Renal cortical epithelial cell (primary cell): ENCODE measurements at places on chromosomes 2 and 18. TPM values are rescaled to one million over a fixed set of nuclear protein-coding genes. Genes with fewer than 3 reads are reported as not detected.

CTAGE1 gene
- under 0.01 TPM in 1 of 2 replicates, not detected in the other for total RNA-seq

MYCN gene
- not detected in 2 replicates for total RNA-seq

DLGAP1 gene
- total RNA-seq: 1.7 and 7.2 TPM in 2 replicates

PLEKHH2 gene
- total RNA-seq: 7.8 and 19.1 TPM in 2 replicates

SCYGR4 gene
- not detected in 2 replicates for total RNA-seq

SLC4A3 gene
- total RNA-seq: 3.5 and 10.1 TPM in 2 replicates

STARD6 gene
- total RNA-seq: 0.15 and 0.69 TPM in 2 replicates

ASB18 gene
- not detected in 2 replicates for total RNA-seq

KIAA2012 gene
- not detected in 2 replicates for total RNA-seq

FAM124B gene
- 0.25 and 0.35 TPM in 2 replicates for total RNA-seq

GKN2 gene
- total RNA-seq: not detected in 2 replicates

GDF7 gene
- 0.69 and 3.2 TPM in 2 replicates for total RNA-seq

GRCh38 chr18:56388571-56388970, 249.8 kb downstream of the TXNL1 start:
- DNase-seq: peak; percentile 11

DNA sequence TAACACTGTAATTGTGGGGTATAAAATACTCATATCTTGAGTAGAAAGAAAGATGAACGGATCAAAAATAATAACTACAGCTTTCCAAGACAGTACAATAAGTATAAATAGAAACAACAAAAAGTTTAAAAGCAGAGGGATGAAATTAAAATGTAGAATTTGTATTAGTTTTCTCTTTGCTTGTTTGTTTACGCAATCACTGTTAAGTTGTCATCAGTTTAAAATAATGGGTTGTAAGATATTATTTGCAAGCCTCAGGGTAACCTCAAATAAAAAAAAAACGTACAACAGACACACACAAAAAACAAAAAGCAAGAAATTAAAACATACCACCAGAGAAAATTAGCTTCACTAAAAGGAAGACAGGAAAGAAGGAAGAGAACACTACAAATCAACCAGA, 18.0 kb upstream of the ABCB11 start:
- DNase-seq: no peak

DNA sequence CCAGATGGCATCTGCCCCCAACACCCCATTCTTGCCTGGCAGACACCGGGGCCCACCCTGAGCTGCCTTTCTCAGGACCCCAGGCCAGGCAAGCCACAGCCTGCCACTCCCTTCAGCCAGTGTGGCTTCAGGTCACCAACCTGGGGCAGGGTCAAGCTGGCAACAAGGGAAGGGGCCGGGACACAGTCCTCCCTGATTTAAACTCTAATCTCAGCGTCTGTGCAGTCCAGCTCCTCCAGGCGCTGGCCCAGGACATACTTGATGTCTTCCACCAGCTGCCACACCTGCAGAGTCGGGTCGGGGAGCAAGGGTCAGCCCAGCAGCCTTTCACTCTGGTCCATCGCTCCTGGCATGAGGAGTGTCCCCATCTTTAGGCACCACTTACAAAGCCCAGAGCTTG, 29.0 kb upstream of the ALPP start:
- no peak for DNase-seq

- DNase-seq: no peak
These were observed 2.7 kb downstream of the NCOA1 start for GRCh38 chr2:24493713-24494112.

GRCh38 chr18:9688036-9688741, 19.9 kb upstream of the RAB31 start:
- DNase-seq: peak; percentile 45

- no peak for DNase-seq
These were observed 1.7 kb downstream of the CDK15 start for GRCh38 chr2:201808027-201808426.

GRCh38 chr2:182631299-182631698, 84.8 kb upstream of the DNAJC10 start:
- DNase-seq: no peak

DNA sequence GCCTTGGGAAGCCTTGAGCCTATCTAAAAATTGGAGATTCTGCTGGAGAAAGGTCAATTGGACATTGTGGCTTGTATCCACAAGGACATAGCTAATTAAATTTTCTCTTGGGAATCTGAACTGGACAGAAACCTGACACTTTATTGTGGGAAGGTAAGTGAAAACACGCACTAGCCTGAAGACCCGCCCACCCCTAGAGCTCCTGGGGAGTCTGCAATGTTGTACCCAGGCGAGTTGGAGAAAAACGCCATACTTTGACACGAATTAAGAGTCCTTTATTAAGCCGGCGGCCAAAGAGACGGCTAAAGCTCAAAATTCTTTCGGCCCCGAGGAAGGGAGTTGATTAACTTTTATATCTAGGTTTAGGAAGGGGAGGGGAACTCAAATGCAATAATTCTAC, 1.2 kb upstream of the ZNF892 start:
- DNase-seq: peak; percentile 2

- no peak for DNase-seq
These were observed 61.8 kb downstream of the ACAA2 start for GRCh38 chr18:49751427-49752094.

- DNase-seq: no peak
These were observed 405 bp downstream of the SOS1 start for GRCh38 chr2:39120521-39120770.

GRCh38 chr2:191263050-191263449, 17.8 kb downstream of the MYO1B start:
- no peak for DNase-seq

DNA sequence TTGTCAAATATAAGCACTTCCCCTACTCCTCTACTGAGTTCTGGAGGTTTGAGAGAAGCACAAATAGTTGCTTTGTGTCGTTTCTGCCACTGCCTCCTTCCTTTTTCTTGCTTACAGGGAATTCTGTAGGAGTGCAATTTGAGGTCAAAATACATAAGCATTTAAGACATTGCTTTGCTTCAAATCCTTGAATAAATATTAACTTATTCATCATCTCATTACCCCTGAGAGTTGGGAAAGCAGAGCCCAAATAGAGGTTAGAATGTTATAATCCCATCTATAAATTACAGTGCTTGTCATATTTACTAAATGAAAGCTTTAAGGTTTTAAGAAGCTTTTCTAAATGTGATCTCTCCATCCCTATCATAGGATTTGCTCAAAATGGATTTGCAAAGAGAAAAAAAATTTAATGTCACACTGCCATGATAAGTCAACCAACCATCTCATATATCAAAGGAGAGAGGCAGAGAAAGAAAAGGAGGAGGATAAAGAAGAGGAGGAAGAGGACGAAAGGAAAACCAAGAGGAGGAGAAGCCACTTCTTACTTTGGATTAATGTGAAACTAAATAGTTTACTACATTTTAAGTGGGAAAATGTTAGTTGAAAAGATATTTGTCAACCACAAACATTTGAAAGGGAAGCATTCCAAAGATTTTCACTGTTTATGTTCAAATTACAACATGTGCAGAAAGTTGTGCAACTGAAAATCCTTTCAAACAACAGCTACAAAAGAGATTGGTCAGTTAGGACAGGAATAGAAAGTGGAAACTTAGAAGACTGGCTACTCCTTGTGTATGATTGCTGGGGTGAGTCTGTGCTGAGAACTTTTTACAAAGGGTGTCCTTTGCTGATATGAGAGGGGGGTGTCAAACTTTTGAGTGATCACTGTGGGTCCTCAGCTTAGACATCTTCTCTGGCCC, 277.3 kb upstream of the FN1 start:
- DNase-seq: peak; percentile 97

GRCh38 chr2:229485857-229486256, 214.8 kb upstream of the PID1 start:
- no peak for DNase-seq

DNA sequence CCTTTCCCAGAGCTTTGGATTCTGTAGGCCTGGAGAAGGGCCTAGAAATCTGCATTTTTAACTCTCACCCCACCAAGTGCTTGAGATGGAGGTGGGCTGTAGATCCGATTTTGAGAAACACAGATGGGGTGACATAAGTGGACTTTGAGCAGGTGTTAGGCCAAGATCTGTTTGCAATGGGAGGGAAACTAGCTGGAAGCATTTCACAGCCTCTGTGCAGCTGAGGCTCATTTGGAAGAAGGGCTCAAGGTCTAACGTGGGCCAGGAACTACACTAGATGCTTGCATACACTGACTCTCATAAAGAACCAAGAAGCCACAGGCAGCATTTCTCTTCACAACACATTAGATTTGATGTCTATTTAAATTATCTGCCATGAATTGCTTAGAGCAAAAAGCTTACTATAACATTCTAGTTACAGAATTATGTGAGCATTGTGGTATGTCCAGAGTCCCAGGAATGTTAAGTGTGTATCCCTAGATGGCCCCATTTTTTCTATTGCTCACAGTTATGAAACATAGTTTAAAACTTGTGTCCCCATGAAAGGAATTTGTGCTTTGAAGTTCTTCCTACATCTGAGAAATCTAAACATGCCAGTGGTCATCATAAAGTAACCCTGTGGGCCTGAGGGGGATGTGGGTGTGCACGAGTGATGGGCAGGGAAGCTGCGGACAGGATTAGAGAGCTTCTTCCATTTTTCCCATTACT, 77.2 kb downstream of the CD28 start:
- no peak for DNase-seq

DNA sequence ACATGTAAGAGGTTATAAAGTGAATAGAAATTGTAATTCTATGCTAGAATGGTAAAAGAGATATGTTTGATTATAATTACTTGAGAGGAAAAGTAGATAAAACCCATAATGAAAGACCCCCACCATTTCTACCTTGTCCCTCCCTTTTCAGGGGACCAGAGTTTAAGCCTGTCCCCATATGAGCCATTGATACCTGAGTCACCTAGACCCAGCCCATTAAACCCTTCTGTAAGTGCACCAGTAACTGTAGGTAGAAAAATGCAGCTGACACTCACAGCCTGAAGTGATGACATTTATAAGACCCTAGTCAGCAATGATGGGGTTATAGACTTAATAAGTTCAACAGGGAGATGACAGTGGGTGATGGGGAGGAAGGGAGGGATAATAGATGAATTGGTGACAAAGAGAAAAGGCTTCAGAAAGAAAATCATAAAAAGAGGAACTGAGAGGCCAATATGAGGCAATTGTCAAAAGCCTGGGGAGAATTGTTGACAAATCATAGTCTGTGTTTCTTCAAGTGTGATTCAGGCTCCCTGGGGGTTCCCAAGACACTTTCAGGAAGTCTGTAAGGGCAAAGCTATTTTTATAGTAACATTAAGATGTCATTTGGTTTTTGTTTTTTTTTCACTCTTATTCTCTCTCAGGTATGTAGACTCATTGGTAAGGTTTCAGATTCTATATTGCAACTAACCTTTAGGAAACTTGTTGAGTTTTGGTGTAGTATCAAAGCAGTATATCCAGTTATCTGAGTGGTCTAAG, 544.2 kb downstream of the SATB2 start:
- DNase-seq: no peak

- DNase-seq: peak; percentile 80
These were observed 461.1 kb upstream of the UBE2E3 start for GRCh38 chr2:180519276-180519675.

GRCh38 chr2:64769392-64770044, 115.8 kb upstream of the SERTAD2 start:
- peak; percentile 18 for DNase-seq

- no peak for DNase-seq
These were observed 418.5 kb upstream of the MAP2 start for GRCh38 chr2:209005371-209005770.

GRCh38 chr2:129673847-129674711, 305.4 kb upstream of the RAB6C start:
- DNase-seq: no peak

- peak; percentile 88 for DNase-seq
These were observed 1355.5 kb downstream of the SUCLG1 start for GRCh38 chr2:83103613-83104012.

GRCh38 chr2:164896634-164897355, 55.2 kb upstream of the COBLL1 start:
- DNase-seq: peak; percentile 80

GRCh38 chr2:239155806-239156480, 244.9 kb downstream of the HDAC4 start:
- no peak for DNase-seq
